ENCODE measurements at places on chromosomes 7 and 10.

- no peak for DNase-seq
Measured at GRCh38 chr7:137695942-137696341, 150.8 kb downstream of the DGKI start.

GRCh38 chr7:131105799-131106680 lies 221.6 kb upstream of the MKLN1 start:
- DNase-seq, result peak; percentile 77

- DNase-seq, result no peak
Measured at GRCh38 chr10:88457660-88458059, 125.5 kb downstream of the RNLS start.

GRCh38 chr7:47999413-47999812 lies 20.0 kb upstream of the HUS1 start:
- no peak for DNase-seq

DNA sequence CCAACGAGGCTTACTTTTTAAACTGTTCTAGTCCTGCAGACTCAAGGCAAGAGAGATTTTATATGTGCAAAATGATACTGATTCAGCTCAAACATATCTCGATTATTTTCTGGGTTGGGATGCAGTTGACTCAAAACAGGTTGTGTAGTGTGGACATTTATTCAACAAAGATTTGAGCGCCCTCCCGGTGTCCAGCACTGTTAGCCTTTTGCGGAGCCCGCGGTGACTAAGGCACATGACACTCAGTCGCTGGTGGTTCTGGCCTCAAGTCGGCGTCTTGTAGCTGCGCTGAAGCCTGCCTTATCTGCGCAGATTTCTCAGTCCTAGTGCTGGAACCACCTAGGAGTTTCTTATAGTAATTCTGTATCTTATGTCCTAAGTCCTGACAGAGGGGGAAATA lies 938 bp upstream of the CADPS2 start:
- DNase-seq, result no peak

DNA sequence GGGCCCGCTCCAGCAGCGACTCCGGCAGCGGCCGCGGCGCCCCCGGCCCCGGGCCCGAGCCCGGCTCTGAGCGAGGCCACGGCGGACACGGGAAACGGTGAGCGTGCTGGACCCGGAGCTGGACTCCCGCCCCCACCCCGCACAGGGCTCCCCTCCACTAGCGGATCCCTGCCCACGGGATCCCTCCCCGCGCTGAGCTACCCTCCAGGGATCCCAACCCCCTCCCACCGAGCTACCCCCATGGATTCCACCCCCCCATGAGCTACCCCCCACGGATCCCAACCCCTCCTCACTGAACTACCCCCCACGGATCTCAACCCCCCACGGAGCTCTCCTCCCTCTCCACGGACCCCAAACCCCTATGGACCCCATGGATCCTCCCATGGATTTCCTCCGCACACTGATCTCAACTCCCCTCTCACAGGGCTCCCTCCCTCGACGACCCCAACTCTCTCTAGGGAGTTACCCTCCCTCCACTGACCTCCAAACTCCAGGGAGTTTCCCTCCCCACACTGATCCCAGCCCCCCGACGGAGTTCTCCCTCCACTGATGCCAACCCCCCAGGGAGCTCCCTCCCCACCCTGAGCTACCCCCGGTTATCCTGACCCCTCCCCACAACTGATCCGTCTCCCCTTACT lies 20.6 kb upstream of the HSPB1 start:
- DNase-seq, result no peak

DNA sequence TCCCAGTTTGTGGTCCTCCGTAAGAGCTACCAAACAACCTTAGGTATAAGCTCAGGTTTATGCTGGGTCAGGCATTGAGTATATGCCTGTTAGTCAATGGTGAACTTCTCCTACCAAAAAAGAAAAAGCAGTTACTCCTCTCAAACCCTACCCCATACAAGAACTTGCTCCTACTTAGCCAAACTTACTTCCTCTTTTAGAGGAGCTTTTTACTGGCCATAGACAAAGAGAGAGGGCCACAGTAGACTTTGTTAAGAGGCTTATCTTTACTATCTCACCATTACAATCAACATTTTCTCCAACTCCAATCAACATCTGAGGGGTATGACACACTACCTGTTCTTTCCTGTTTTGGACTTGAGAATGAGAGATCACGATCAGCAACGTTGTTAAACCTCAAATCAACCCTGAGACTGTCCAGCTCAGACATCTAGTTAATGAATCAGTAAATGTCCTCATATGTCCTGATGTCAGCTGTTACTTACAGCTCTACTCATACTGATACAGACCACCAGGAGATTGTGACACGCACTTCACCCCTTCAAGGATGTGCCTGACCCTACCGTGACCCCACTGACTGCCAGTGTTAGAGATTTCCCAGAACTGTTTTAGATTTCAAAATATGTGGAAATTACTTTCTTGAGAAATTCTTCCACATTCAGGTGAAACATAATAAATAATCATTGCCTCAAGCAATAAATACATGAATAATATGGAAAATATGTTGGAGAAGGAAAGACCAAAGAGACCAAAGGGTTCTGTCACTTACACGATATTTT lies 18.4 kb upstream of the CCDC71L start:
- no peak for DNase-seq

GRCh38 chr7:32326078-32326477 lies 164.1 kb downstream of the LSM5 start:
- DNase-seq, result no peak

- DNase-seq, result no peak
Measured at GRCh38 chr10:117476281-117476680, 66.3 kb upstream of the EMX2 start.

DNA sequence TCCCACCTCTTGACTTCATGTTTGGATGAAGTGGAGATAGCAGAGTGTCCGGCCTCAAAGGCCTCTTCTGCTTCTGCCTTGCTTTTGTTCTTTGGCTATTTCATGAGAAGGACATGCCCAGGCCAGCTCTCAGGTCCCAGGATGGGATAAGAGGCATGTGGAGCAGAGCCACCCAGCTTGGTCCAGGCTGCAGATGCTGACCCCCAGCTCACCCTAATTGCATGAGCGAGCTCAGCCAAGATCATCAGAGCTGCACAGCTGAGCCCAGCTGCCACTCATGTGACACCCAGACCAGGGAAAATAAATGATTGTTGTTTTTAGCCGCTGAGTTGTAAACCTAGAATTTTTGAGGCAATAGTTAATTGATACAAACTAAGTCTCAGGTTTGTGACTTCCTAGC lies 230.0 kb downstream of the PHF14 start:
- DNase-seq, result no peak

- peak; percentile 28 for DNase-seq
Measured at GRCh38 chr10:14032406-14032998, 298.2 kb downstream of the FRMD4A start.

DNA sequence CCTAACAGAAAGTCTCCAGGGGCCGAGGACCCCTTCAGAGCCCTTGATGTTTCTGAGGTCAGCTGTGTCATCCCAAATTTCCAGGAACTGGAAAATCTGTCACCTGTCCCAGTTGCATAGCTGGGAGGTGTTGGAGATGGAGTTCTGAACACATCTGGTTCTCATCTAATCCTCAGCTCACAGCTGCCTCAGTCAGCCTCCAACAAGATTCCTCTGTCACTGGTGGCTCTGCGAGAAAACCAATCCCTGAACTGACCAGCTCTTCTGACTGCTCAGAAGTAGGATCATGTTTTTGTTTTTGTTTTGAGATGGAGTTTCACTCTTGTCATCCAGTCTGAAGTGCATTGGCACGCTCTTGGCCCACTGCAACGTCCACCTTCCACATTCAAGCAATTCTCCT lies 37.6 kb upstream of the MYL10 start:
- DNase-seq, result no peak

GRCh38 chr7:34946486-34946885 lies 90.8 kb downstream of the DPY19L1 start:
- no peak for DNase-seq

DNA sequence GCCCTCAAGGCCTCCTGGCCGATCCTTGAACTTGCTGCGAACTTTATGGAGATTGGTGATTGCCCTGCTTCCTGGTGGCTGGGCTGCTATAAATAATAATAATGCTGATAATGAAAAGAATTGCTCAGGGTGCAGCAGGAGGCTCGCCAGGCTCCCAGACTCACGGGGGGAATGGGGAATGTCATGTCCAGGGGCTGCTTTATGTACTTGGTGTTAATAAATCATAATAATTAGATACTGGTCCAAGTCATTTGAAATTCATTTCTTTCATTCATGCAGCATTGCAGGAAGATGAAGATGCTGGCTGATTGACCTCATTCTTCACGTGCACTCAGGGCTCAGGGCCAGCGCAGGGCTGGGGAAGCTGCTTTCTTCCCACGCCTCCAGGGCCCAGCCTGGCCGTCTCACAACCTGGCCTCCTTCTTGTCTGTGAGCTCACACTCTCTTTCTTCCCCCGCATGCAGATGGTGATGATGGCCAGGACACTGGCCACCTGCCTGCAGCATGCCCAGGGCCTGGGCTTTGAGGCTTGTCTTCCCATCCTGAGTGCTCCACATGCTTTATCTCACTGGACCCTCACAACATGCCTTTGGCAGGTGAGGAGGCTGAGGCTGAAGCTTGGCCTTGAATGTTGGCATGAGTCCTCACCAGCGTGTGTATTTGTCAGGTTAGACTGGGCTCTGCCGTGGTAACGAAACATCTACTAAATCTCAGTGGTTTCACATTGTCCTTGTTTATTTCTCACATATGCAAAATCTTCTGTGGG lies 138.4 kb upstream of the TNS3 start:
- DNase-seq, result no peak
